ENCODE measurements at places on chromosomes 12 and 14.

- DNase-seq = no peak
Observed at GRCh38 chr14:69876221-69876847, 2.9 kb upstream of the SMOC1 start.

DNA sequence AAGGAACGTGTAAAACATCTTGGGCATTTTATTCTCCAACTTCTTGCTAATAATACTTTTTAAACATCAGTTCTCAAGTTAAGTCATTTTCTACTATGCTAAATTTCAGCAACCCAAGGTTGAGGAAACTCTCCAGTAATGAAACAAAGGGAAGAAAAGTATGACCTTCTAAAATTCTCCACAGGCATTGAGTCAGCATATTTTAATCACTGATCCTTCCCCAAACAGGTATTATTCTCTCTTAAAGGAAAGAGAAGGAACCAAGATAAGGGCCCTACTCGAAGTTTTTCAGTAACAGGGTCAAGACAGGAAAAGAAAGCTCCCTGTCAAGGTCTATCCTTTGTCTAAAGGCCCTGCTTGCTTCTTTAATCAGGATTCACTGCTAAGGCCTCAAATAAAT, 3.0 kb downstream of the KICS2 start:
- no peak for DNase-seq

DNA sequence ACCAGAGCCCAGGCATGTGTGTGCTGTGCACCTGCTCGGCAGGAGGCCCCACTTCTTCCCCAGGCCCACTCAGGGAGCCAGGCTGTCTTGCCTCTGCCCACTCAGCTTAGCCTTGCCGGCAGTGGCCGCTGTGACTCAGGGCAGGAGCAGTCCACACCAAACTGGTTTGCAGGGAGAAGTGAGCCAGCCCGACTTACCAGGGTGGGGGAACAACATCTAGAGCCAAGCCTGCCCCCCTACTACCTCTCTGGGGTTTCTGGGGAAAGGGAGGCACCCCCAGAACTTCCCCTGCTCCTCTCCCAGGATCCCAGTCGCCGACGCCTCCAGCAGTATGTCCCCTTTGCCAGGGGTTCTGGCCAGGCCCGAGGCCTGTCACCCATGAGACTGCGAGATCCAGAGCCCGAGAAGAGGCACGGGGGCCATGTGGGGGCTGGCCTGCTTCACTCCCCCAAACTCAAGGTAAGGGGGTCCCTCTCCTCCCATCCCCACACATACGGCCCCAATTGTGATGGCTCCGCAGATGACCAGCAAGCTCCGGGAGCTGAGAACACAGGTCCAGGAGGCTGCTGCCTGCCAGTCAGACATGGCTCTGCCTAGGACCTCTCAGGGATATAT, 3.0 kb downstream of the PLEKHG6 start:
- DNase-seq = no peak

DNA sequence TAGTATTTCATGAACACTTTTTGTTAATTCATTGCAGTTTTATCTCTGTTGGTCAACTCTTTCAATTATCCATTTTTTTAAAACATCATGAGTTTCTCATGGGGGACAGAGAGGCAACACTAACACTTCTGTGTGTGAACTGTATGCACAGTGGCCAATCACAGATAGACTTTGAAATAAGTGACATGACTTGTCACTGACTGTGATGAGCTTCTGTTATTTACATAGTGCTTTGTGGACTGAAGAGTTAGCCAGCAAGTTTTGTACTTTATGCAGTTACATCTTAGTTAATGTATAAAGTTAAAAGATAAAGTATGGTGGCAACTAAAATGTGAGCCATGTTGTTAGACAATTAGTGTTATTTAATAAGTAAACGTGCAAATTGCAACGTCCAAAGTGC, 16.1 kb downstream of the FERMT2 start:
- no peak for DNase-seq

- no peak for DNase-seq
Observed at GRCh38 chr12:130226771-130227170, 64.5 kb downstream of the FZD10 start.

GRCh38 chr12:102939670-102940222, 17.7 kb upstream of the ASCL1 start:
- DNase-seq = no peak

GRCh38 chr14:32104803-32105202, 27.7 kb downstream of the ARHGAP5 start:
- DNase-seq = no peak
